HuH-7 (cell line): ENCODE measurements at places on chromosomes 1 and 21.

DNA sequence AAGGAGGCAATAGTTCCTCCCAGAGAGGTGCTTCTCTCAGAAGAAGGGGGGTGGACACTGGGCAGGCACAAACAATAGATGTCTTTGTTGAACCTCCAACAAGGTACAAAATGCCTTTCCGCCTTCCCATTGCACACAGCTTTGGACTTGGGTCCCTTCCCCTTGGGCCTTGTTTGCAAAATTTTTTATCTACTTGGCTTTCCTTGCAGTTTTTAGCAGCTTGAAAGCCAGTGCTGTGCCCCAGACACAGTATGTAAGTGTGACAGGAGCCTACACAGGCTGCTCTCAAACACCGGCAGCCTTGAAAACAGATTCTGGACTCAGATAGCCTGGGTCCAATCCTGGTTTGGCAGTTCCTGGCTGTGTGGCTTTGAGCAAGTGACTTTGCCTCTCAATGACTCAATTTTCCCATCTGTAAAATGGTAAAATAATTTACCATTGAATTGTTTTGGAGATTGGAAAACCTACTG, 43.0 kb downstream of the ELAPOR1 start:
- DNase-seq, result no peak

GRCh38 chr1:197810812-197811211, 35.5 kb upstream of the DENND1B start:
- DNase-seq, result no peak

GRCh38 chr1:154157520-154158306, 2.8 kb upstream of the NUP210L start:
- peak; percentile 47 for DNase-seq

DNA sequence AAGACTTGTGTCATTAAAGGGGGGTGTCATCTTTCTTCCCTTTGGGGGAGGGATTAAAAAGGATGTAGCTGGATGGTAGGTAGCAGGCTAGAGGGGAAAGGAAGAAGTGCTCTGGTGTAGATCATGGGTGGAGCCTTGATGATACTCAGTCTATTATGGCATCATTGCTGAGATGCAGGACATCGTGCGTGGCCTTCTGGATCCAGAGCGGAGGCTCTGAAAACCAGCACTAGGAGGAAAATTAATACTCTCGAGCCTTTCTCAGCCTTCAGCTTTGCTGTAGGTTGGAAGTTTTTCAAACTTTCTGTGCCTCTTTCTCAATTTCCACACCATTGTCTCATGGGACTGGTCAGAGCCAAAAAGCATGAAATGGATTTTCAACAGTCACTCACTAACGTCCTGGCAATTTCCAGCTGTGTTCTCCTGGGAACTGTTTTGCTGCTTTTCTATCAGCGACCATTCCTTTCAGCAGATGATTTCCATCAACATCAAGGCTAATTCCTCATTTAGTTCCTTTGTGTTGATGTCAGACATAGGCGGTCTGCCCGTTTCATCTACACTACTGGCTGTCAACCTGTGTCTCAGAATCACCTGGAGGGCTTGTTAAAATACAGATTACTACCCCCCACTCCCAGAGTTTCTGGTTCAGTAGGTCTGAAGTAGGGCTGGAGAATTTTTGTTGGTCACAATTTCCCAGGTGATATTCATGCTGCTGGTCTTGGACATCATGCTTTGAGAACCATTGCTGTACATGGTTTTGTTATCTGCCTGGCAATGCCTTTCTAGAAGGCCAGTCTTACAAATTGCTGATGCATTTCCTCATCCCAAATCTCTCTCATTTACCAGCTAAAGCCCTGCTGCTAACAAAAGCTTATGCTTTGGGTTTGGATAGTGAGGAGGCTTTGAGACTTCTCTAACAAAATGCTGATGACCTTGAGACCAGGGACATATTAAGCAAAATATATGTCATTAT, 7.7 kb downstream of the CACNA1E start:
- no peak for DNase-seq

GRCh38 chr1:54014009-54014629, 3.9 kb downstream of the LDLRAD1 start:
- DNase-seq, result no peak

GRCh38 chr1:185152187-185152767, 4.5 kb downstream of the TRMT1L start:
- DNase-seq, result no peak

- DNase-seq, result no peak
Observed at GRCh38 chr1:55049271-55049913, 10.0 kb downstream of the PCSK9 start.

- no peak for DNase-seq
Observed at GRCh38 chr21:44052071-44052829, 40.1 kb downstream of the TRAPPC10 start.

GRCh38 chr1:3547055-3548005, 64.0 kb downstream of the MEGF6 start:
- no peak for DNase-seq

DNA sequence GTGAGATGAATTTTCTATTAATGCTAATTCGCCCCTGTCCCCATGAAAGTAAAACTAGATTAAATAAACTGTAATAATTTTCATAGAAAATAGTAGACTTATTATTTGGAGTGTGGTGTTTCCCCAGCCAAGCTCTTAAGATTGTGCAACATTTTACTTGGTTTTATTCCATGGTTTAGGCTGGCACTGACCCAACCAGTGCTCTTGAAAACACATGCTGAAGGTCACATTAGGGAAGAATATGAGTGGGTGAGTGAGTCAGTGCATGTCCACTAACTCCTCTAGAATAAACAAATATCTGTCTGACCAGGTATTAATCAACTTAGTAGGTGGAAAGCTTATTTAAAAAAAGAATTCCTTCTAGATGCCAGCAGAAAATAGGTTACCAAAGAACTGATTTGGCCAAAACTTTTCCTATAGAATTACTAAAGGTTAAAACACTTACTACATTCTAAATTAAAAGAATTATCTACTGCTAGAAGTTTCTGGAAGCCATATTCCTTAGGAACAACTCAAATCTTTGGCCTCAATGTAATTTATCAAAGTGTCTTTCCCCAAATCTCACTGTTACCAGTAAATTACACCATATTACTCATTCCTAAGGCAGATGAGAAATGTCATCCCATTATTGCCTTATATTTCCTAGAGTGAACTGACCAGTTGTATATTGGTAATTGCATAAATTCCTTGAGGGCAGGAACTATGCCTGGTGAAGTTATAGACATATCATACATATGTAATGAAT, 89.7 kb upstream of the RGS1 start:
- no peak for DNase-seq

GRCh38 chr1:112700290-112701226, 6.4 kb downstream of the RHOC start:
- DNase-seq, result peak; percentile 79

- DNase-seq, result peak; percentile 26
Observed at GRCh38 chr1:192939440-192939839, 119.7 kb downstream of the UCHL5 start.

DNA sequence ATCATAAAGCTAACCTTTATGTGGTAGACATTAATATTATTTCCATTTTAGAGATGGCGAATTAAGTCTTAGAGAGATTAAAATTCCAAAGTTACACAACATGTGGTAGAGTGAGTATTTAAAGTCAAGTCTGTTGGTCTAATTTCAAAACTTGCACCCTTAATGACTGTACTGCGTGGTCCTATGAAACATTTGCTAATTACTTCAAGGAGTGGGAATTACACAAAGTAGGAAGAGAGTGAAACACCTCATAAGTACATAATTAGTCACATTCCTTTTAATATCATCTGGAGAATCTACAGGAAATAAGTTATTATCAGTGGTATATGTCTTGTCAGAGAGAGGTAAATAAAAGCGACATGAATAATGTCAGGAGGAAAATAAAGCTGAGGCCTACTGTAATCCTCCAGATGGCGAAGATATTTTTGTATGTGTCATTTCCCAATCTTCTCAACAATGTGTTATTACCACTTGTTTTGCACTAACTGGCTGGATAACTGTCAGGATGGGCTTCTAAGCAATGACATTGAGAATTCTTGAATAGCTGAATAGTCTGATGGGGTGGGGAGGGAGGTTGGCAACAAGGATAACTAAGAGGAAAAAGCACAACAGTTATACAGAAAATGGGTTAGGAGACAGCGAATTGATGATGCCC, 95.5 kb downstream of the TNFSF18 start:
- DNase-seq, result no peak

- DNase-seq, result no peak
Observed at GRCh38 chr1:18101508-18101907, 6.1 kb upstream of the IGSF21 start.

GRCh38 chr21:32978331-32979270, 47.1 kb upstream of the OLIG2 start:
- DNase-seq, result no peak

- DNase-seq, result no peak
Observed at GRCh38 chr1:94048413-94049164, 72.4 kb downstream of the ABCA4 start.

- peak; percentile 93 for DNase-seq
Observed at GRCh38 chr1:11967028-11967547, 13.2 kb upstream of the MFN2 start.

GRCh38 chr1:63705078-63705477, 68.7 kb upstream of the ROR1 start:
- no peak for DNase-seq

DNA sequence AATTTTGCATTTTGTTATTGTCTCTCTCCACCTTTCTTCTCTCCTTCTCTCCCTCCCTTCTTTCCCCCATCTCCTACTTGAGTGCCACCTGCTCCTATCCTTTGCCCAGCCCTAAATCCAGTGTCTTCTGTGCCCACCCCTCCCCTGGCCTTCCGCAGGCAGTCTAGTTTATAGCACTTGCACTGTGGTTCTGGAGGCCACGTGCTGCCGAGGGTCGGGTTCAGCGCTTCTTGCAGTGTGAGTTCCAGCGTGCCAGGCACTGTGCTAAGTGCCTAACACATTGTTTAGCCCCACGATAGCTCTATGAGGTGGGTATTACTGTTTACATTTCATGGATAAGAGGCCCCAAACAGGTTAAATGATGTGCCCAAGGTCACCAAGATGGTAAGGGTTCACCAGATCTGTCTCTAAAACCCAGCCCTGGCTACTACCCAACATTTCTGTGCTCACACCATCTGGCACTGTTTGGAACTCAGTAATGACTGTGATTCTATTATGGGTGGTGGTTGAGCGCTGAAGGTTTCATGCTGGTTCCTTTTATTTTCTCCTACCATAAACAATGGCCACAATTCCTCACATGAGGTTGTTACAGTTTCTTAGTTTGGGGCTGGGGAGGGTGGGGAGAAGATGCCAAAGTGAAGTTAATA, 14.1 kb upstream of the ATP1A4 start:
- DNase-seq, result no peak

- DNase-seq, result no peak
Observed at GRCh38 chr1:35753626-35754260, 16.0 kb downstream of the CLSPN start.

DNA sequence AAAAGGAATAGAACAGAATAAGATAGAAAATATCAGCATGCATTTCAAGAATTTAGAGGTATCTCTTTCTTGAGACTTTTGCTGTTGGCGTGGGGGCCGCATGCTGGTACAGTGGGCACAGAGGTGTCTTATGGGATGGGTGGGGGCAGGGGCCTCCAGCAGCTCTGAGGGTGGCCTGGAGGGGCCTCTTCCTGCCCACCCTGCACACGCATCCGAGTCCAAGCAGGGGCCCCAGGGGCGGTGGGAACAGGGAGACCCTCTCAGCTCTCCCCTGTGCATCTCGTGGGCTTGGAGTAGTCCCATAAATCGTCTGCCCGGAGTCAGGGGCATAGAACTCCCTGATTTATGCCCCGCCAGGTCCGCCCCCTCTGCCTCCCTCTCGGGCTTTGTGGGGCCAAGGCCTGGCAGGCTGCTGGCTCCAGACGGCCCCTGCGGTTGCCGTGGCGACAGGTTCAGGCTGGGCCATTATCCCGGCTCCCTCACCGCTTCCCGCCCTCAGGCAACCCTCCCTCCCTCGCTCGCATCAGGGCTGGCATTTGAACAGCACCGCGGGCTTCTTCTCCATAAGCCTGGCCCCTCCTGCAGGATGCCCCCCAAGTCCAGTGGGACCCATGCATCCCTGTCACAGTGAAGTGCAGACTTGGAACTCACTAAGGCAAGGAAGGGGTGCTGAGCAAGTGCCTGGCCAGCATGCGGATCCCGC, 133.2 kb upstream of the ZBTB40 start:
- no peak for DNase-seq

DNA sequence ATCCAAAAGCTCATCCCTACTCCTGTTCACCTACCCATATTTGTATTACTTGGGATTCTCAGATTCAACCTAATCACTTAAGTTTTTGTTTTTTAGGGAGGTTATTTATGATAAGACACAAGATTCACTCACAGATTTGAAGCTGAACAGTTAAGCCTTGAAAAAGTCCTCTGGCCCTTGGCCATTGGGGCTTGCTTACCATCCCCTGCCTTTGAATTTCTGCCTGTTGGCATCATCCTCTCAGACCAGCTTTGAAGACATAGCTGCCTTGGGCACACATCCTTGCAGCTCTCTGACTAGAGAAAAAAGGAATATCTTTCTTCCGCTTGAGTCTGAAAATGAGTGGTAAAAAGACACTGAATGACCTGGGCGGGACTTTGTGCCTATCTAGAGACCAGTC, 41.8 kb upstream of the RALGPS2 start:
- DNase-seq, result no peak

DNA sequence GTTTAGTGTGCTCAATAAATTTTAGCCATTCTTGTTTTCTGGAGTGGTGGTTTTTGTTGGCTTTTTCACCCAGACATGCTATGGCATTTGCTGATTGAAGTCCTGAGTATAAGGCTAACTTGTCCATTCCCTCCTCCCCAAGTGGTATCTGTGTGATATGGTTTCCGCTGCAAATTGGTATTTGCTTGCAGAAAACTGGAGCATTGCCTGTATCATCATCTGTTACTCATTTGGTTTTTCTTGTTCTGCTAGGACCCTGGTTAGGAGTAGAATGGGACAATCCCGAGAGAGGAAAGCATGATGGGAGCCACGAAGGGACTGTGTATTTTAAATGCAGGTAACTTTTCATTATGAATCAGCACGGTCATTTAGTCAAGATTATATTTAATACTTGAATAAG, 34.0 kb downstream of the TBCE start:
- DNase-seq, result no peak

GRCh38 chr21:25139414-25139813, 467.9 kb downstream of the MRPL39 start:
- no peak for DNase-seq

DNA sequence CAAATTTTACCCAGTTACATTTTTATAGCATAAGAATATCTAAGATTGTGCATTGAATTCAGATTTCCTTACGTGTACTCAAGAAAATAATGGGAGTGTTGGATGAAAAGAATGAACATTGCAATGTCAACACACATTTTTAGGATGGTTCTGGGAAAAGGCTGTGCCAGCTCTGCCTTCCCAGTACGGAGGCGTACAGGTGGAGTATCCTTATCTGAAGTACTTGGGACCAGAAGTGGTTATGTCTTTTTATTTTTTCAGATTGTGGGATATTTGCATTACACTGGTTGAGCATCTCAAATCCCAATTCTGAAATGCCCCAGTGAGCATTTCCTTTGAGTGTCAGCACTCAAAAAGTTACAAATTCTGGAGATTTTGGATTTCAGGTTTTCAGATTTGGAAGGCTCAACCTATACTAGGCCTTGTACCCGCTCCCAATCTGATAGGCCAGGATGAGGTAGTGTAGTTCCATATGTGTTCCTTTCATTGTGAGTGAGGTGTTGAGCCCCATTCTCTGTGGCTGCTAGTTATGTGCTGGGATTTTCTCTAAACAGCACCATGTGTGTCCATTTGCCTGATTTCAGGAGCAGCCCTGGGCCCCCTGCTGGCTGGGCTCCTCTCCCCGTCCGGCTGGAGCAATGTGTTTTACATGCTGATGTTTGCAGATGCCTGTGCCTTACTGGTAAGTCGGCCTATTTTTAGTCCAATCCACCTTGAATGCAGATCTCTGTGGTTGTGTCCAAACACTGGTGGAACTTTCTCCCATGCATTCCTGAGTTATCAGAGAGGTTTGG, 60.8 kb downstream of the SLC37A1 start:
- peak; percentile 83 for DNase-seq
